Activated gamma-delta T cell treated with Interleukin-2 at 50 U/mL for 16 hours (primary cell): ENCODE measurements at places on chromosomes 6 and 20.

- no peak for DNase-seq
Measured at GRCh38 chr6:114543696-114544095, 200.9 kb upstream of the HS3ST5 start.

GRCh38 chr6:81808851-81809570, 56.5 kb upstream of the TENT5A start:
- DNase-seq: no peak

DNA sequence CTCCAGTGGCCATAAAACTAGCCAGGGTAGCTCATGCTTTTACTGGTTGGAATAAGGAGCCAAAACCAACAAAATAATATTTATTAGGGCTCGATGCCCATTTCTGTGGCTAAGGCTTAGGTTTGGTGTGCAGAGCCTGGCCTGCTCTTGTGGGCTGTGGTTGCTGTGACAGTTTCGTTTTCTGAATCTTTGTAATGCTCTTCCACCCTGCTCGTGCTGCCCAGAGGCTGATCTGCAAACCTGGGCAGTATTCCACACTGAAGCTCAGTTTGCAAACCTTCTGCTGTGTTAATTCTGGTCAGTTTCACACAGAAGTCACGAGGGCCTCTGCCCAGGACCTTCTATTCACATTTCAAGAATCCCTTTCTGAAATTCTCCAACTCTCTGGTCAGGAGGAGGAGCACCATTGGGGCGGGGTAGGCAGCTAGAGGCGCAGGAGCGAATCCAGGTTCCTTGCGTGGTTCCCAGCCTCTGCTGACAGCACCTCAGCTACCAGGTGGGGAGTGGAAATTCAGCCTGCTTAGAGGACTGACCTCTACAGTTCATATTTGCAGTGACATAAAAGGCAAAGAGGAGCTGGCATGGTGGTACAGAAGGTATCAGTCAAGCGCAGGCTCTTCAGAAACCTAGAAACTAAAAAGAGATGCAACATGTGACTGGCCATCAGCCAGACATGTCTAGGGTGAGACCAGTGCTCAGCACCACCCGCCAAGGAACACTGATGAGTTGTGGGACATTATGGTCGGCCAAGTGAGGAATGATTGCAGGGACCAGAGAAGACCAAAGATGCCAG, 14.3 kb upstream of the C20orf144 start:
- no peak for DNase-seq

GRCh38 chr6:75893058-75893775, 144.2 kb downstream of the MYO6 start:
- no peak for DNase-seq

DNA sequence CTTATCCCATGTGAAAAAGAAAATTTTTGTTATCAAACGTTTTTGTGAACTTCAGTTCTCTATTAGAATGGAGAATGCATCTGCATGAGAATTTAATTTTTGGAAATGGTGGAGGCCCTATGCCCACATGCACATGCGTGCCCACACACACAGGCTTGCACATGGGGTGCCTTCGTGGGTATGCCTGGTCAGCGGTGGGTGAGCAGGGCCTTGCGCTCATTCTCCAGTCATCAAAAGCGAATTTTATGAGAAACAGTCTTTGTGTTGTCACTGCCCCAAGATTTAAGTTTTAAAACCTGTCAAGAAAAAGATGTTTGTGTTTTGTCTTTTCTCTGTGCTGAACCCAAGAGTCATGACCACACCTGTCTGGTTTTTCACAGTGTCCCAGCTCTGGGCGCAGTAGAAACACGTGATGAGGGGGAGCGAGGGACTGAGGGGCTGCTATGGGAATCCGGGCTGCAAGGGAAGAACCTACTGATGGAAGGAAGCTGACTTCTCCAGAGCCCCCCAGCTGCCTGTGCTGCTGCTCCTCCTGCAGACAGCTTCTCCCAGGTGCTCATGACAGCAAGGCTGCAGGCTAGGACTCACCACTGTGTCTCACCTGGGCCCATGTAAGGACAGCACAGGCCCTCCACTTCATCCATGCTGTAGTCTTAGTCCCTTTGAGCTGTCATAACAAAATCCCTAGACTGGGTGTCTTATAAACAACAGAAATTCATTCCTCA, 153.6 kb downstream of the SYCP2 start:
- DNase-seq: no peak

GRCh38 chr6:142380626-142381025, 78.8 kb downstream of the ADGRG6 start:
- DNase-seq: no peak

- no peak for DNase-seq
Measured at GRCh38 chr6:5012519-5012918, 8.7 kb upstream of the RPP40 start.

- DNase-seq: no peak
Measured at GRCh38 chr6:138307816-138308730, 69.6 kb upstream of the SMIM28 start.

GRCh38 chr6:108799791-108800190, 48.4 kb upstream of the ARMC2 start:
- DNase-seq: no peak
